ENCODE measurements at places on chromosomes 5 and 9.

- no peak for DNase-seq
These were observed 4.5 kb downstream of the CCDC180 start for GRCh38 chr9:97311798-97312500.

GRCh38 chr5:30436691-30437090, 756.8 kb upstream of the CDH6 start:
- no peak for DNase-seq

DNA sequence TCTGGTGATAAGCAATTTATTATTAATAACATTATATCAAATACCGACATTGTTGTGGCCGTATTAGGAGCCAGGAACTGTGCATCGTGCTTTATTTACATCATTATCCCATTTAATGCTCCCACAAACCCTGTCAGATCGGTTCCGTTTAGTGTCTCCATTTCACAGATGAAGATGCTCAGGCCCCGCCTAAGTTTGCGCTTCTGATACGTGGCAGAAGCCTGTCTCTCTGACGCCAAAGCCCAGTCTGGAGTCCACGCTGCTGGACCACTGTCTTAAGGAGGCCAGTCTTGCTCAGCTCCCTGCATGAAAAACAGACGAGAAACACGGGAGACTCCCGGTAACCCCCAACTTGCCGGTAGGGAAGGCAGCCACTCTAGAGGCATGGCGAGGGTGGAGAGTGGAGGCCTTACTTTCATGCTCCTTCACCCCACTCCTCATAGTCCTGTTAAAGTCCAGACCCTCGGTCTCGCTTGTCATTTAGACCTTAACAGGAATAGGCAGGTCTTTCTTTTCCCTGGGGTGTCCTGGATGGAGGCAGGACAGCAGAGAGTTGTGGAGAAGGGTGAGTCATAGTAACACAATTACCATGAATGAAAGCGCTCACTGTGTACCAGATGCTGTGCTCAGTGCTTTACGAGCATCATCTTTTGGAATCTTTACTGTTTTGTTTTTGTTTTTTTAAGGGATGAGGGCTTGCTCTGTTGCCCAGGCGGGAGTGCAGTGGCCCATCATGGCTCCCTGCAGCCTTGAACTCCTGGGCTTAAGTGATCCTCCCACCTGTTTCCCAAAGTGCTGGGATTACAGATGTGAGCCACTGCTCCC, 872 bp downstream of the TXNDC15 start:
- no peak for DNase-seq

DNA sequence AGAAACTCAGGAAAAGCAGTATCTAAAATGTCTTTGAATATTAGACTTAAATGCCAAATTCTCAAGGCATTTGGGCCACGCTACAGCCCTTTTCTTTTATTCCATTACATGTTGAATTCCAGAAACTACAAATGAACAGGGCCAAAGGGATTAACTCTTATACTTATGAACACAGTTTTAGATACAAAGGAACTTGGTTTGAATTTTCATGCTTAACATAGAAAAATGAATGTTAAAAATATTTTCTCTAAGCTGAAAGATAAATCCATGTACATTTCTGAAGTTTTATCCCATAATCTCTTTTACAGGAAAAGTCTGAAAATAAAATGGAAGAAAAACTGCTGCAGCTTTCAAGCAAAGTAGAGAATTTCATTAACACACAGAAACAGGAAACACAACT, 56.8 kb downstream of the FAM81B start:
- no peak for DNase-seq

Data from activated CD8-positive, alpha-beta memory T cell treated with anti-CD3 and anti-CD28 coated beads for 1 hour (primary cell).